Hematopoietic multipotent progenitor cell treated with erythropoietin and hydrocortisone succinate and interleukin-3 and kit ligand, for 17 days (in vitro differentiated cells): ENCODE measurements at places on chromosomes 12 and 14.

DNA sequence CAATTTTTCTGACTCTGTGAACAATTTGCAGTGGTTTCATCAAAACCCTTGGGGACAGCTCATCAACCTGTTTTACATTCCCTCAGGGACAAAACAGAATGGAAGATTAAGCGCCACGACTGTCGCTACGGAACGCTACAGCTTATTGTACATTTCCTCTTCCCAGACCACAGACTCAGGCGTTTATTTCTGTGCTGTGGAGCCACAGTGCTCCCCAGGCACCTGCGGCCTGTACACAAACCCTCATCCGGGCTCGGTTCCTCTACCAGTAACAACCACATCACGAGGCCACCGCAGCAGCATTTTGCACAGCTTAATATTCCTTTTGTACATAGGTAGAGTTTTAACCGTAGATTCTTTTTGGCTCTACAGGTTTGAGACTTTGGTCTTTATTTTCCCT, 397.4 kb upstream of the OR4E1 start:
- no peak for DNase-seq

DNA sequence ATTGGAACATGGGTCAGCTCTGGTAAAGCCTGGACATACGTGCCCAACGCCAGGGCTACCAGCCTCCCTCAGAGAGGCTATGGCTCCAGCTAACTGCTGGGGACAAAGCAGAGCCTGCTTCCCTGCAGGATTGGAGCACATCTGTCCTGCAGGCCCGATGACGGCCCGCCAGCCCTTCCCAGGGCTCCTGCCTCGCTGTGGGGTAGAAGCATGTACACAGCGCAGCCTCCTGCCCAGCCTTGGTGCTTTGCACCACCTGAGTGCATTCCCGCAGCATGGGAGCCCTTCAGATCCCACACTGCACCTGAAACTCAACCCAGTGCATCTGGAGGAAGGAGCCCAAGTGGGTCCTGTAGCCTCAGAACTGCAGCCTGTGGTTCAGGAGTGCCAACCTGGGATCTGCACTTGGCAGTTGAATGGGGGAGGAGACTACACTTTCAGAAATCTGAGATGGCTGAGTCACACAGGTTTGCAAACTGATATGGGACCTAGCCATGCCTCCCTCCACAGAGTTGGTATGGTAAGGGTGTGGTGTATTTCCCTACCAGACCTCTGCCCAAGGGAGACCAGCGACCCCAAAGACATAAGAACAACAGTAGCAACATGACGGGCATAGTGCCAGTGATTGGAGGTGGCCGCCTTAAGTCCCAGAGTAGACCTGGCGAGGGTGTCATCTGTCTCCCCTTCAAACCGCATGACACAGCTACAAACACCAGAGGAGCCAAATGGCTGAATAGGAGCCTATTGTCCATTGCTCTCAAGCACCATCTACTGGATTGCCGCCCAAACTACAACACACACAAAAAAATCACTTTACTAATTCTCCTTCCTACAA, 273.9 kb upstream of the MIS18BP1 start:
- DNase-seq: no peak

DNA sequence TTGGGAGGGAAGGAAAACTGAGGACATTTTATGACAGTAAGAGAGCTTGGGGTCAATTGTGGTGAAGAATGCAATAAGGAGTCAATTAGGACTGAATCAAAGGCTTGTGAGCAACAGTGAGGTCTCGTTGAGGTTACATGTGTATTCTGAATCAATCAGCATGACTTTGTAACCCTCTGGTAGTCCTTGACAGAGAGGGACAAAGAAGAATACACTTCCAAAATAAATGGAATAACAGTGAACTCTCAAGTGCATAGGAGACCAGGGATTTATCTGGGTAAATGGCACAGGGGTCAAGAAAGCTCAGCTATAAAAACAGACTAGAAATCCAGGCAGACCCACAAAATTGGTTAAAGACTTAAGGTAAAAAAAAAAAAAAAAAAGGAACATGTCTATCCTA, 85.1 kb upstream of the NAV3 start:
- DNase-seq: no peak

DNA sequence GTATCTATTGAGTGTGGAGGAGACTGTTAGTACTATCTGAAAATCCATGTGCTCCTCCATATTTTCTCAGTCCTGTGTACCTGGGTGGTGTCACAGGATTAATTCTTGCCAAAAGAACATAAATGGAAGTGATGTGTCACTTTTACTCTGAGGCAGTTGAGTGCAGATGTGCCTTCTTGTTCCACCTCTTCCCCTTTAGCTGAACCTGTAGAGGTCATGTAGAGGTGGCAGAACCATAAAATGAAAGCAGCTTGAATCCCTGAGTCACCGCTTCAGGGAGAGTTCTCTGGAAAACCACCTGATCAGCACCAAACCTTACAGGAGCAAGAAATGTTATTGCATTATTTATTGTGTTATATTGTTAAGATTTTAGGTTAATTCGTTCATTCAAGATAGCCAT, 14.7 kb upstream of the SLC25A3 start:
- no peak for DNase-seq

- no peak for DNase-seq
Measured at GRCh38 chr12:88334271-88334670, 192.2 kb downstream of the TMTC3 start.

- no peak for DNase-seq
Measured at GRCh38 chr14:97851428-97851995, 1054.3 kb downstream of the VRK1 start.

GRCh38 chr12:117158911-117159553, 31.2 kb downstream of the FBXO21 start:
- no peak for DNase-seq

DNA sequence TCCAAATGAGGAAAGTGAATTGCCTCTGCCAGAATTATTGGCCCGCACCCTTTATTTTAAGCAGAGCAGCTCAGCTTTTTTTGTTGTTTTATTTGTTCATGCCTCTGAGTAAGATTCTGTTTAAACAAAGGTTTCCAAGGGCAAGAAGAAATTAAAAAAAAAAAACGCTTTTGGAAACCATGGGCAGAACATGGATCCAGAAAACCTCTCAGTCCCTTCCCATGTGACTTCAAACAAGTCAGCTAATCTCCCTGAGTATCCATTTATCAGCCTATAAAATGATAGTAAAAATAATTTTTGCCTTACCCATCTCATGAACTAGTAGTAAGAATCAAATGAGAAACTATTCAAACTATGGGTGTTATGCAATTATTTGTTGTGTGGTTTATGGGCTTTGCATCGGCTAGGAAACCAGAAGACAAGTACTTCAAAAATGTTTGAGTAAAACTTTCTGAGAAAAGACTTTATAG, 27.6 kb downstream of the KITLG start:
- DNase-seq: no peak

- no peak for DNase-seq
Measured at GRCh38 chr12:123269395-123269892, 2.2 kb downstream of the CDK2AP1 start.

DNA sequence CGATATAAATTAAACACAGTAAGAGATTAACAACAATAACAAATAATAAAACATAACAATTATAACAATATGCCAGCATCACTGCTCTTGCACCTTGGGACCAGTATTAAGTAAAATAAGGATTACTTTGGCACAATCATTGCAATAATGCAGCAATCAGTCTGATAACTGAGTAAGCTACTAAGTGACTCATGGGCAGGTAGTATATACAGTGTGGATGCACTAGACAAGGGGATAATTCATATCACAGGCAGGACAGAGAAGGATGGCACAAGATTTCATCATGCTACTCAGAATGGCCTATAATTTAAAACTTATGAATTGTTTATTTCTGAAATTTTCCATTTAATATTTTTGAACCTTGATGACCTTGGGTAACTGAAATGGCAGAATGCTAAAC, 290.7 kb downstream of the ALG10B start:
- DNase-seq: no peak

DNA sequence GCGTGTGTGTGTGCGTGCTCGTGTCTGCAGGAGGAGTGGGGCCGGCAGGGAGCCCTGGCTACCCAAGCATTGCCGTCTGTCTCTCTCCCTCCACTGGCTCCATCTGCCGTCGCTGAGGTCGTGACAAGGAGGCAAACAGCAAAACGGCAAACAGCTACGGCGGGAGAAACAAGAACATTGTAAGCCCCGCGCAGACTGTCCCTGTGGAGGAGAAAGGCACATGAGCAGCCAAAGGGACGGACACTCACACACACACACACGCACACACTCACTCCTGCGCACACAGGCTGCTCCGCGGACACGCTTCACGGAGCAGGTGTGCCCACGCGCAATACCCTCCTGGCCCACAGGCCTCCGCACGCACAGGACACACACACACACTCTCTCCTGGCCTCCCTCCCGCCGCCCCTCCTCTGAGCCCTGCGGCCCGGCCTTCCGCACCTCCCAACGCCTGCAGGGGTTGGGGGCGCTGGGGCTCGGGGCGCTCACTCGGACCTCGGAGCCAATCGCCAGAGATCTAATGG, 905 bp downstream of the CISTR start:
- DNase-seq: no peak

- DNase-seq: no peak
Measured at GRCh38 chr12:26492406-26492805, 297.0 kb downstream of the SSPN start.

- peak; percentile 74 for DNase-seq
Measured at GRCh38 chr14:73752297-73752992, 38.3 kb upstream of the PNMA1 start.

GRCh38 chr14:52266179-52266578, 1.3 kb upstream of the PTGDR start:
- DNase-seq: no peak

- DNase-seq: no peak
Measured at GRCh38 chr12:44816446-44817017, 59.6 kb downstream of the NELL2 start.

DNA sequence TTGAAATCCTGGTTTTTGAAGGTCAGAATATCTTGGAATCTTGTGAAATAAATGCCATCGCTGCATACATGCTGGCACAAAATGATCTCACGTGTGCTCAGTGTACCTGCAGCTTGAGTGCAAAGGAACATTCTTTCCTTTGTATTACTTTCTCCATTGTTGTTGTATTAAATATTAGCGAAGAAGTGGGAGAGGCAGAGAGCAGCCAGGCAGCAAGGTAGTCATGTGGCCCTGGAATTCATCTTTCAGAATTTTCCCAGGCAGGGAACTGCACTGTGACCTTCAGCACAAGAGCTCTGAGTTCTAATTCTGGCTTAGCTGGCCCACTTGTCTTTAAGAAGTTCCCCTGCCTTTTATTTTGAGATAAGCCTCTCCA, 145.5 kb downstream of the PRKCH start:
- DNase-seq: no peak

DNA sequence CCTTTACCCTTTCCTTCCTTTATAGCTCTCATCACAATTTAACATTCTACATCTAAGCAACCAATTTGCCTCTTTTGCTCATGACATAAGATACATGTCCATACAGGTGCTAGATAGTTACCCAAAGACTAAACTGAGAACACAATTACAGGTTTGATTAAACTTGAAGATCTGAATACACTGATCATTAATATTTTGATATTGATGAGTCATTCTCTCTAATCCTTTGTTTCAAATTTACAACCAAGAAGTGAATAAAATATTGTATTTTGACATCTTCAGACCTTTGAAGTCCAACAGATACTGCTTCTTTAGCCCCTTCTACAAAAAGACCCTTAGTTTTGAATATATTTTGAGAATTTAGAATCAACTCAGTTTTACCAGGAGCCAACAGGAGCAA, 2.6 kb downstream of the NAP1L1 start:
- no peak for DNase-seq

DNA sequence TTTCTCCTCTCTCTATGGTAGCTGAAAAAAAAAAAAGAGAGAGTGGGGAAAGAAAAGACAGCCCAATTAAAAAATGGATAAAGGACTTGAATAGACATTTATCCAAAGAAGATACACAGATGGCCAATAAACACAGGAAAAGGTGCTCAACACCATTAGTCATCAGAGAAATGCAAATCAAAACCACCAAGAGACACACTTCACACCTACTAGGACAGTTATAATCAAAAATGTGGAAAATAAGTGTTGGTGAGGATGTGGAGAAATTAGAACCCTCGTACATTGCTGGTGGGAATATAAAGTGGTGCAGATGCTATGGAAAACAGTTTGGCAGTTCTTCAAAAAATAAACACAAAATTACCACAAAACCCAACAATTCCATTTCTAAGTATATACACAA, 172.4 kb upstream of the GRIN2B start:
- DNase-seq: no peak

DNA sequence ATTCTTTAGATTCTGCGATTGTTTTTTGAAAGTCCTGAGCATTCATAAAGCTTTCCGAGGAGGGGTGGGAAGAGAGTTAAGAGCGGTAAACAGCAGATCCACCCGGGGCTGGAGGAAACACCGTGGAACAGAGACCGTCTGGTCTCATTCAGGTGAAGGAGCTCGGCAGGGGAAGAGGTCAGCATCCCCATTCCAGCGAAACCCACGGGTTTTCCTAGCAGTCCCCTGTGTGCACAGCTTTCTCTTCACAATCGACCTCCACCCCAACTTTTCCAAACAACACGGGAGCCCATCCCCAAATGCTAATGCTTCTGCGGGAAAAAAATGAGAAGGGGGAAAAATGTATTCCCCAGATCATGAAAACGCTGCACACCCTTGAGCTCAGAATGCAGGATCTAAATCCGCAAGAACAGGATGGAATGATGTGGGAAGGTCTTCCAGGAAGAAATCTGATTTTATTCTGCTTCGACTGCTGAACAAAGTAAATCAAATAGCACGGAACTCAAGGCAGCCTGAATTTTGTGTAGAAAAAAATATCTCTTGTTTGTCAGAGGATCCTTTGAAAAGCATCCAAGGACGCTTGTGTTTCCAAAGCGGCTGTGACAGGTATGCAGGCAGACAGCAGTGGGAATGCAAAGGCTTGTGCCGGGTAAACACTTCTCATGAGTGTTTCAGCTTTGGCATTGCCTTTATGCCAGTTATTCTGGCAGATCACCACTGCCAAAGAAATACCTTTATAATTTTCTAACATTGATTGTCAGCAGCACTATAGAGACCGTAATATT, 128.8 kb downstream of the NDUFA12 start:
- no peak for DNase-seq

- DNase-seq: no peak
Measured at GRCh38 chr12:90841336-90841735, 113.6 kb downstream of the CCER1 start.

GRCh38 chr12:72024613-72025012, 86.0 kb downstream of the TPH2 start:
- DNase-seq: no peak

- no peak for DNase-seq
Measured at GRCh38 chr14:65106736-65107135, 4.4 kb upstream of the MAX start.

- DNase-seq: no peak
Measured at GRCh38 chr12:96846293-96846692, 60.8 kb upstream of the NEDD1 start.

GRCh38 chr14:55699131-55700057, 119.4 kb downstream of the KTN1 start:
- no peak for DNase-seq

DNA sequence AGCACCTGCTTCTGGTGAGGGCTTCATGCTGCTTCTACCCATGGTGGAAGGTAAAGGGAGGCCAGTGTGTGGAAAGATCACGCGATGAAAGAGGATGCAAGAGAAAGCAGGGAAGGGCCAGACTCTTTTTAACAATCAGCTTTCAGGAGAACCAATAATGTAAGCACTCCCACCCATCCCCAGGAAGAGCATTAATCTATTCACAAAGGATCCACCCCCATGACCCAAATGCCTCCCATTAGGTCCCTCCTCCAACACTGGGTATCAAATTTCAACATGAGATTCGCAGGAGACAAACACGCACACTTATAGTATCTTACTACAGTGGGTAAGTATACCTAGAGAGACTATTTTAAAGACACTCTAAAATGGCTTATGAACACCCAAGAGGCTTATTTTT, 80.5 kb upstream of the TMCC3 start:
- DNase-seq: no peak
